ENCODE measurements at places on chromosomes 1 and 21. TPM values are rescaled to one million over a fixed set of nuclear protein-coding genes. Genes with fewer than 3 reads are reported as not detected.

Gene UTS2
- not detected for total RNA-seq

Gene COL11A1
- 3.0 TPM for total RNA-seq

Gene RSRP1
- 25.4 TPM for total RNA-seq

Gene OR2T29
- not detected for total RNA-seq

Data from A549 treated with ZK216348 at 1 μM for 4 hours (cell line).